Stimulated activated CD4-positive, alpha-beta T cell treated with anti-CD3 and anti-CD28 coated beads, Interleukin-2, amount 100 ng/mL, for 24 hours (primary cell): ENCODE measurements at places on chromosomes 16 and 17.
A peak's percentile ranks its signal among the peaks of the same experiment; 100 is the strongest.

DNA sequence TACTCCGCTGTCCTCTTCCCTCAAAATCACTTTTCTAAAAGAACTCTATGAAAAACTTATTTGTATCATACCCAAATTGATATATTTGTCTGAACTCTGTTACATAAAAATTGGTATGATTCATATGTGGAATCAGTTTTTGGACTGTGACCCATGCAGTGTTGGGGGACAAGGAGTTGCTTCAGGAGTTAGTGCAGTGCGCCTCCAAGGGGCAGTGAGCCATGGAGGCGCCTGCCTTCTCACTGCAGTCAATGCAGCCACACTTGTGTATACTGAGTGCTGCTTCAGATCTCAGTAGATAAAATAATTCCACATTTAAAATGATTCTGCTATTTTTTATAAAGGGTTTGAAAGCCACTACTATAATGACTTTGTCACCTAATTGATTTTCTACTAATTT is 32.5 kb downstream of the DGKE start:
- no peak for DNase-seq

DNA sequence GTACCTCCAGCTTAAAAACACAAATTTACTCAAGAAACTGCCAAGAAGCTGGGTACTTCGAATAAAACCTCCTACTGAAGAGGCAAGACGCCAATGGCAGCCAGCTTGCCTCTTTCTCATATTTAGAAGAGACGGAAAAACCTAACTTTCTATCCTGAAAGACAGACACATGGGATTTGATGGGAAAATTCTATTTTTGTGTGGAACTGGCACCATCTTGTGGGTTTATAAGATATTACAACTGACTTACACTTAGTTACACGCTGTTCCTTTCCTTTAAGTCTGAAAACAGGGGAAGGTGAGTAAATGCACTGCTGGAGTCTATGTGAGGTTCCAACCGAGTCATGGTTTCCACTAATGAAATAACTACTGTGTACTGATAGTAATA is 10.3 kb downstream of the ZNF18 start:
- DNase-seq = no peak

- no peak for DNase-seq
Measured at GRCh38 chr17:66987059-66987616, 22.6 kb downstream of the CACNG4 start.

- no peak for DNase-seq
Measured at GRCh38 chr17:9343516-9343915, 232.1 kb downstream of the STX8 start.

GRCh38 chr17:49567871-49568694 is 7.6 kb upstream of the NXPH3 start:
- DNase-seq = peak; percentile 90

GRCh38 chr17:37838276-37838675 is 85.9 kb upstream of the TBC1D3K start:
- no peak for DNase-seq

DNA sequence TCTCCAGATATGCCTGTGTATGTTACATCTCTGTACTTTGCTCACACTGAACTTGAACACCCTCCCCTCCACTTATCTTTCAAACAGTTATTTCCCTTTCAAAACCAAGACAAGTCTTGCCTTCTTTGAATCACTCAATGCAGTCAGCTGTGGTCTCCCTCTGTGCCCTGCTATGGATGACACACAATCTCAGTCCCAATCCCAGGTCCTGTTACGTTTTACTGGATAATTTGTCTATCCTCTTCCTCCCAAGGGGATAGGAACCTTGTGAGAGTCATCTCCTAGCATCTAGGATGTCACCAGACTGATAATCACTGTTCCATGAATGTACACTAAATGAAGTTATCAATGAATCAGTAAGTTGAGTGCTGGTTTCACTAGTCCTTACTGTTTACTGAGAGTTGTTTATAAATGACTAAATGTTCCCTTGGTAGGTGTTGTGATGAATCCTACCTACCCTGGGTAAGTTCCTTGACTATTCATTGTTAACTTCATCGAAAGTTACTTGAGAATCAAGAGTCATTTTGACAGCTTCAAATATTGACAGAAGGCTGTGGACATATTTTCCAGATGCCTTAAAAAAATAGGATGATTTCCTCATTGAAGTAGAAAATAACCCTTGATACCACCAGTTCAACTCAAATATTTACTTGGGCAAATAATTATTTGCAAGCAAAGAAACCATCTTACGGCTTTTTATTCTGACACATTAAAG is 244.9 kb downstream of the PRKCA start:
- DNase-seq = no peak

DNA sequence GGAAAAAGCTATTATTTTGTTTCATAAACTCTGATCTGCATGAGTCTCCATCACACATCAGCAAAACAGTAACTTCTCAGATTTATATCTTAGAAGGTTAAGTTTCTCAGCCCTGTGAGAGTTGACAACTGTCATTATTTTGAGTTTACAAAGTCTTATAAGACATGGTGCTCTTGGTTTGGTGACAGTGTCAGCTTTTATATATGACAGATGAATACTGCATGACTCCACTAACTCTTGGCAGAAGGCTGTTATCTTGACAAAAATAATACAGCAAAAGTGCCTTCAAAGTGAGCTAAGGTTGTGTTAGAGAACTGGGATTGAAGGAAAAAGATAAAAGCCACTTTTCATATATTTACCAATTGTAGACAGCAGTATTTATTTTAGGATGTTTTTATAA is 528.4 kb upstream of the SOX9 start:
- DNase-seq = no peak

GRCh38 chr16:58732545-58733247 is 1.4 kb downstream of the GOT2 start:
- no peak for DNase-seq

DNA sequence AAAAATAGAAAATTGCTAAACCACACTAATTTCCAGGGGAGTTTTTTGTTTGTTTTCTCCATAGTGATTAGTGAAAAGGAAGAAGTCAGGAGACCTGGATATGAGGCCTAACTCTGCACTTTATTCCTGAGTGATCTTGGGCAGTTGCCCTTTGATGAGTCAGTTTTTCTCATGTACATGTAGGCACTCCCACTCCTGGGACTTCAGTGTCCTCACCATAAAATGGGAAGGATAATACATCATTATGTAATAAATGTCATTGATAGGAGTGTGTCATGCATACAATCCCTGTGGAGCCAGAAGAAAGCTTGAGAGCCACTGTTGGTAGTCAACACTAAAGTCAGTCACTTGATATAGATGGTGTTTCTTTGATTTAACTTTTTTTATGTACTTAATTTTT is 32.5 kb downstream of the WIPF2 start:
- no peak for DNase-seq

GRCh38 chr17:27560668-27561067 is 70.3 kb upstream of the LGALS9 start:
- DNase-seq = no peak

- no peak for DNase-seq
Measured at GRCh38 chr17:8089728-8090127, 2.2 kb upstream of the ALOX12B start.

GRCh38 chr17:73643001-73643851 is 1.0 kb downstream of the SDK2 start:
- DNase-seq = peak; percentile 24

DNA sequence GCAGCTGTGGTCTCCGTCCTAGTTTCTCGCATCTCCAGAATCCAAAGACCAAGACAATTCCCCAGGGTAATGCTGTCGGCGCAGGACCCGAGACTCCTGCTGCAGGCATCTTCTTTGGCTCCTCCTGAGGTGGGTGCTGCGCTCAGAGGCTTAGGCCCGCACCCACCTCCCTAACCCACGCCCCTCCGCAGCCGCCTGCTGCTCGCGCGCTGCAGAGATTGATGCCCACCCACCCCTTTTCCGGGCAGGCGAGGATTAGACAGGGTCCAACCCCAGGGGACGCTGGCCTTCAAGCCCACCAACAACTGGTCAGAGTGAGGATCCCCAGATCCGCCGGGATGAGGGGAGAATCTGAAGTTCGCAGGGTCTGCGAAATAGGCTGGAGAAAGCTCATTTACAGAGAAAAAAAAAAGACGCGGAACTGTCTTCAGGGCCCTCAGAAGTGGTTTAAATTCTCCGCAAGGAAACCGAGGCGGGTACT is 27.9 kb downstream of the SLFN11 start:
- DNase-seq = no peak

GRCh38 chr17:7207120-7208001 is 12.3 kb downstream of the DLG4 start:
- no peak for DNase-seq

- no peak for DNase-seq
Measured at GRCh38 chr17:1256699-1257098, 13.5 kb upstream of the BHLHA9 start.

DNA sequence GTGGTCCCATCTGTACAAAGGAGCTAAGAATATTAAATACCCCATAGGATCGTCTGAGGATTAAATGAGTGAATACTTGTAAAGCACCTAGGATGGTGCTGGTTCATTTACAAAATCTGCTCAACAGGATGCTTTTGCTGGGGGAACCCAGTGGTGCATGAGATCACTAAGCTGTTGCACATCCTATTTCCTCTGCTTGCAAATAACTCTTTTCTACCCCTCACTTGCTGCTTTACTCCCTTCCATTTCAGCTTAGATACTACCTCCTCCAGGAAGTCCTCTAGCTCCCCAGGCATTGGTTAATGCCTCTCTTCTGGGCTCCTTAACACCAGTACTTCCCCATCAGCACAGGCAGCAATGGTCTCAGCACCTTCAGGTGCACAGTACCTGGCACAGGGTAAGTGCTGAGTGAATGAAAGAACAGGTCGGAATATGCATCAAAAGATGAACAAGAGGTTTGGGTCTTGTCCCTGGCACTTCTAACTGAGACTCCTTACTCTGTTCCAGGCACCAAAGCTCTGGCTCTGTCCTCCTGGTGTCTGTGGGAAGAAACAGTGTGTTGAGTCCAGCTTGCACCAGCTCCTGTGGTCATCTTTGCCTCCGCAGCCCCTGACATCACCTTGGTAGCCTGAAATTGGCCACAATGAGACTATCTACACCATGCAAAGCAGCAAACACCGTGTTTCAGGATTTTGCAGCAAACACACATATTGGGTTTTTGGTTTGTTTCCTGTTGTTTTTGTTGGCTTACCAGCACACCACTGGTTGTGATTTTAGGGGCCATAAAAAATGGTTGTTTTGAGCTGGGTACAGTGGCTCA is 24.1 kb upstream of the IL21R start:
- DNase-seq = no peak

GRCh38 chr17:45144199-45145034 is 3.9 kb upstream of the HEXIM1 start:
- peak; percentile 33 for DNase-seq

DNA sequence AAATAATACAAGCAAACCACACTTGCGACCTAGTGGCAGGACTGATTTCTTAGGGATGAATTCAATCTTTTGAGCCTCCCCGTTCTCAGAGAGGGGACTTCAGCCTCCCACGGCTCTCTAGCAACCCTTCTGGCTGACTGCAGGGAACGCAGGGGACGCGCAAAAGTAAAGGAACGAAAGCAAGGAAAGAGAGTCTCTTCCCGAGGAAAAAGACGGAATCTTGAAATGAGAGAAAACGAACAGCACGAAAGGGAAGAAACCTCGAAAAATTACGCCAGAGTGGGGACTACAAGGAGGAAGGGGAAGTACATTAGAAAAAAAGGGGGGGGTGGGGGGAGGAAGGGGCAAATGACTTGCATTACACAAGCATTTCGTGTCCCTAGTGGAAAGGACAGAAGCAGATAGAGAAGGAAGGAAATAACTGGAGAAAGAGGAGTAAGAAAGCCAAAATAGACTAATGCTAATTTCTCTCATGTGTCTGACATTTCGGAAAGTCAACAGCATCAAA is 1.2 kb downstream of the GRB2 start:
- peak; percentile 55 for DNase-seq

DNA sequence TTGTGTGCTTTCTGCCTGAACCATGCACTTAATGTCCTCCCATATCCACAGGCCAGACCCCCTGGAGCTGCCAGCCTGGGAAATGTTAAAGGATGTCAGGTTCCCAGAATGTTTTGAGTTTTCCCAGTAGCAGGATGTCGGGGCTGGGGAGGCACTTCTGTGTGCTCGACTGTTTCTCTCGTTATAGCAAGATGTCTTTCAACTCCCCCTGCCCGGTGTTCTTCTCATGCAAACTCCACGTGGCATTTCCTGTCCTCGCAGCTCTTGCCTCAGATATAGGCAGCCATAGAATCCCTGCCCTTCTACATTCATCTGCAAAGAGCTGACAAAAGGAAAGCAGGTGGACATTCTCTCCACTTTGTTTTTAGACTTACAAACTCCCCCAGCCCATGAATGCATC is 457.2 kb upstream of the CDH11 start:
- DNase-seq = no peak

DNA sequence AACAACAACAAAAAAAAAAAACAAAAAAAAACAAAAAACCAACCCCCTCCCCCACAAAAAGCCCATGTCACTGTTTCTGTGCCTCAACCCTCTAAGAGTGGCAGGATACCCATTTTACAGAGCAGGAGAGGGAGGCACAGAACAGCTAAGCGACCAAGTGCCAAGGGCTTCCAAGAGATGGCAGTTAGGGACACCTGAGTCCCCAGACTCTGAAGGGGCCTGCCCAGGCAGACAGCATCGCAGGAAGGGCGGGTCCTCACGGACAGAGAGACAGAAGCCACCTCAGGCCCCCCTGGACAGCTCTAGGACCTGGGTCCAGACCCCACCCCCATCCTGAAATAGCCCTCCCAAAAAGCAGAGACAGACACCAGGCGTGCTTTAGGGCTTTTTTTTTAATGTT is 21.6 kb upstream of the CPSF4L start:
- DNase-seq = no peak

DNA sequence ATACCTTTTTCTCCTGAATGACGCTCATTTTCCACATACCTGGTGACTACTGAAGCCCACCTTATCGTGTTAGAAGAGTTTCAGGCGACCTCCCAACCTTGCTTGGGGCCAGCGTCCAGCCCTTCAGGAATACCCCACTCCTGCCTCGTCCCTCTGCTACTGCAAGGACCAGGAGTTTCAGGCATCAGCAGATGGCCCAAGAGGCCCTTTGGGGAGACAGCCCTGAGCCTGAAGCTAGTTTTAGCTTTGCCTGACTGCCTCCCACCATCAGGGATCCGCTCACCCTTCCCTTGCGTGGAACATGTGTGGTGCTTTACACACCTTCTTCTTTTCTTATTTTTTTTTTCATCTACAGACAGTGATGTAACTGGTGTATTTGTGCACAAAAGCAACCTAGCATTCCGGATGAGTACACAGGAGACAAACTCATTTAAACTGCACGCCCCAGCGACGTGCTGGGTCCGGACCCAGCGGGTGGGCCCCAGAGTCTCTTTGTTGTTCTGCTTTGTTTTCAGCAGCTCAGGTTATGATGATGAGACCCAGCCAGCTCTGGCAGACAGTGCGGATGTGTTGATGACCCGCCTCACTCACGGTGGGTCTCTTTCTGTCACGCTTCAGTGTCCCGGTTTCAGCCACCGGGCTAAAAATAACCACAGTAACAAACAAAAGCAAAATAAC is 242.4 kb downstream of the C16orf95 start:
- no peak for DNase-seq

- DNase-seq = peak; percentile 61
Measured at GRCh38 chr16:9092282-9092977, 986 bp downstream of the HAPSTR1 start.
